ENCODE measurements at places on chromosomes 11 and 22.

DNA sequence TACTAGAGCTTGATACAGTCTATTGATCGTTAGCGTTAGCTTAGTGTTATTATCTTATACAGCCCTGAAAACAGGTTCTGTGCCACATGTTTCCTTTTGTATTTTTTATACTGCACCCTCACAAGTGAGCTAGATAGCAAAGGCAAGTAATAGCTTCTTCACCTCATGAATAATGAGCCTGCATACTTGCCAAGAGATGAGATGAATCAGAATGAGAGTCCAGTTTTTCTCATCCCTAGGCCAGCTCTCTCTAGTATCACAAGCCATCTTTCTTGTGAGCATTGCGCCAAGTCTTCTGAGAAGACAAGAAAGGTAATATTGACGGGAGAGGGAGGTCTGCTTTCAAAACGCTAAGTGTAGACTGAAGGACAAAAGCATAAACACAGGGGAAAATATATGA is 8.7 kb upstream of the CARD18 start:
- DNase-seq: no peak

GRCh38 chr22:45441138-45441537 is 27.6 kb downstream of the RIBC2 start:
- peak; percentile 71 for DNase-seq

DNA sequence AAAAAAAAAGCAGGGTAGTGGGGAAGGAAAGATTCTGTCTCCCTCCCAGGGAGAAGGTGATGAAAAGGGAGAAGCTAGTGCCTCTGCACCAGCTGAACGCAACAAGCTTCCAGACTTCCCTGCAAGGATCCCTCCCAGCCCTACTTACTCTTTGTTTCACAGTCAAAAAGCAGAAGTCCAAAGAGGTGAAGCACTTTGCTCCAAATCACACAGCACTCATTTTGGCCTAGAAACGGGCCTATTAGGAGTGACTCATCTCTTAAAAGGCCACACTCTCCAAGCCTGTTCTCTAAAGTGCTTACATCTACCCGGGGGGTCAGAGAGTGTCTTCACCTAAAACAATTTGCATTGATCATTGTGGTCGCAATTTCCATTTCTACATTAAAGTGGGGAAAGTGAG is 17.7 kb upstream of the GRK3 start:
- DNase-seq: no peak

DNA sequence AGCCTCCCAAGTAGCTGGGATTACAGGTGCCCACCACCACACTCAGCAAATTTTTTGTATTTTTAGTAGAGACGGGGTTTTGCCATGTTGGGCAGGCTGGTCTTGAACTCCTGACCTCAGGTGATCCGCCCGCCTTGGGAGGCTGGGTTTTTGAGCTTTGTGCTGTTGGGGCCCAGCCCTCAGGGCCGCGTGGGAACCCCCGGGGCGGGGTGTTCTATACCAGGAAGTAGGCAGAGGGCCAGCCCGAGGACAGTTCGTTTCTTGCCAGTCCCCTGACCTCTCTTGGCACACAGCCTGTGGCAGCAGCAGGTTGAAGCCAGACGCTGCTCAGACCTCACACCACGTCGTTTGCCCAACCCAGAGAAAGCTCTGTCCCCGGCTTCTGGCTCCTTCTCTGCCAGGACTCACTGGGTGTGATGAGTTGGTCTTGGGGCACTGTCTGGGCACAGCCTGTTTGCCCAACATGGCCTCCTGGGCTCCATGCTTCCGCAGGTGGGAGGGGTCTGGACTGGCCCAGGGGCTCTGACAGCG is 24.9 kb upstream of the CHKA start:
- DNase-seq: peak; percentile 100

DNA sequence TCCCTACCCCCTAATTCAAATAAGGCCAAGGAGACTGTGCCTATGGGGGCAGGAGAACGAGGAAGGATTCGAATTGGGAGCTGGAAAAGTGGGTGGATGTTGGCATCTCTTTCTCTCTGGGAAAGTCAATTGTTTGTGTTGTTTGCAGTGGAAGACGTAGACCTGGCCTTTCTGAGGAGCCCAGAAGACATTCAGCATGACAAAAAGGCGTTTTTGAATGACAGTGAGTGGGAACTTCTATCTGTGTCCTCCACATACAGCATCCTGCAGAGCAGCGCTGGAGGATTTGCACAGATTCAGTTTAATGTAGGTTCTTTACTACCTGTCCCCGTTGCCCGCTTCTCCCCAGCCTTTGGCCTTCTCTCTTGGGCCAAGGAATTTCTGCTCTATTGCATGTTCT is 28.2 kb downstream of the HTR3B start:
- no peak for DNase-seq

DNA sequence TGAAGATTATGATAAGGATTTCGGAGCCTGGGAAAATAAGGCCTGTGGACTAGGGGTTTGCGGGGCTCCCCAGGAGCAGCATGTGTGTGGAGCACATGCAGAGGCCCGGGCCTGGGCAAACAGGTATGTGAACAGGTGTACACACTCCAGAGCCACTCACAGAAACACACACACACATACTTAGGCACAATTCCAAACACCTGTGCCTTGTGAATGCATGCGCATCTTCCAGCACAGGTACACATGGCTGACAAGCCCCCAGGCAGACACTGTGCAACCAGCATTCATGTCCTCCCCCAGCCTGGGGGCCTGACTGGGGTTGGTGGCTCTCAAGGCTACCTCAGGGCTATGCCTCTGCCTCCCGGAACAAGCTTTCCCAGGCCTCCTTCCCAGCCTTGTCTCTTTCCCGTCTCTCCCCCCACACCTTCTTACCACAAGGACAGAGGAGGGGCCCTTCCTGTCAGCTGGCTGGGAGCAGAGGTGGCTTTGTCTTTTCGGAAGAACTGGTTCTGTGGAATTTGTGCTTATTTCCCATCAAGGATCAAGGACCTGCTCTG is 2.6 kb upstream of the P2RY6 start:
- DNase-seq: no peak

- no peak for DNase-seq
These were observed 55.0 kb downstream of the BRD1 start for GRCh38 chr22:49772692-49773091.

DNA sequence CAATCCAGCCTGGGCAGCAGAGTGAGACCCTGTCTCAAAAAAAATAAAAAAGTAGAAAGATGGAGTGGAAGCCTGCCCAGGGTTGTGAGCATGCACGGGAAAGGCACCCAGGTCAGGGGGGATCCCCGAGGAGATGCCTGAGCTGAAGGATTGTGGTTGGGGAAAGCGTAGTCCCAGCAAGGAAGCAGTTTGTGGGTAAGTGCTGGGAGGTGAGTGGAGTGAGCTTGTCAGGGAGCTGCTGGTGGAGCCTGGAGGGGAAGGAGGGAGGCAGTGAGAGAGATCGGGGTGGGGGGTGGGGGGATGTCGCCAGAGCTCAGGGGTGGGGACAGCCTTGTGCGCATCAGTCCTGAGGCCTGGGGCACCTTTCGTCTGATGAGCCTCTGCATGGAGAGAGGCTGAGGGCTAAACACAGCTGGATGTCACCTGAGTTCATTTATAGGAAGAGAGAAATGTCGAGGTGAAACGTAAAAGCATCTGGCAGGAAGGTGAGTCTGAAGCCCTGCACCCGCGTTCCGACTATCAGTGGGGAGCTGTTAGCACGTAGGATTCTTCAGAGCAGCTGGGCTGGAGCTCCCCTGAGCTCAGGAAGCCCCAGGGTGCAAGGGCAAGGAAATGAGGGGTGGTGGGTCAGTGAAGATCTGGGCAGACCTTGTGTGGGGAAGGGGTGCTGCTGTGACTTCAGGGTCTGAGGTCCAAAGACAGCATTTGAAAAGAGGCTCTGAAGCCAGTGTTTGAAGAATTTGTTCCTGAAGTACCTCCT is 10.2 kb downstream of the TMEM121B start:
- no peak for DNase-seq

DNA sequence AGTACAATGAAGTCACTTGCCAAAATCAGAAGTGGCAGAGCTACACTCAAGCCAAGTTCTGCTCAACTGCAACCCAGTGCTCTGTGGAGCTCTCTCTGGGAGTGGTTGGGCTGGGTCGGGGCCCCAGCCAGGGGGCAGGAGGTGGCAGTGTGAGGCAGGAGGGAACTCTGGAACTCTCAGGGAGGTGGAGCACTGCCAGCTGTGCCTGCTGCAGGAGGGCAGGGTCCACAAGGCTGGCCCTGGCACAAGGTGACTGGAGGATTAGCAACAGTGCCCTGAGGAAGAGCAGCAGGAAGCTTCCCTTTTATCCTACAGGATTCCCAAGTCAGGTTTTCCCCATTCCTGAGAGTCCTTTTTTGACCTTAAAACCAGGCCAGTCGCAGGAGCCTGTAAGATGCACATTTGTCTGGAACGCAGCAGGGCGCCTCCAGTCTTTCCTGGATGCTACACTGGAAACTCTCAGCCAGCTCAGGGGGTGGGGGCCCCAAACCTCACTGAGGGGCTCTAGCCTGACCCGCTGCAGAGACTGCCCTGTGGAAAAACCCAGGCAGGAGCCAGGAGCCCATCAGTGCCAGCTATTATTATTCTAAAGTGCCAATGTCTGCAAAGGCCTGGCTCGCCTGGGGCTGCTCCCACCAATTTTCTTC is 31.8 kb downstream of the DKK3 start:
- no peak for DNase-seq

DNA sequence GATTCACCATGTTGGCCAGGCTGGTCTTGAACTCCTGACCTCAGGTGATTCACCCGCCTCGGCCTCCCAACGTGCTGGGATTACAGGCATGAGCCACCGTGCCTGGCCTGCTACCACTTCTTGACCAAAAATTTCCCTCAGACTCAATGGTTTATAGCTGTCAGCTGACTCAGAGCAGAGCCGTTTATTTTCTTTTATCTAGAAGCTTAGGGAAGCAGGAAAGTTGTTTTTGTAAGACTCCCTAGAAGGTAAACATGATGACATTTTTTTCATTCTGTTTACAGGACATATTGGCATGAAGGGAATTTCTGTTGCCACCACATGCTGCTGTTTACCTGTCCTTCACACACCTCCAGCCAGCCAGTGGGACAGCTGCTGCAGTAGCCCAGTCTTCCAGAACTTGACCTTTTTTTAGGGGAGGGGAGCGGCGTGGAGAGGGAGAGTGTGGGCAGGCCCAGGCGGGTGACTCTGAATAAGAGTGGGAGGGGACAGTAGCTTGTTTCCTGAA is 56.1 kb upstream of the PTPRJ start:
- DNase-seq: peak; percentile 95

- no peak for DNase-seq
These were observed 14.0 kb downstream of the CELF1 start for GRCh38 chr11:47538741-47539565.

- DNase-seq: peak; percentile 6
These were observed 310.2 kb downstream of the DLG2 start for GRCh38 chr11:85316967-85317366.

- DNase-seq: no peak
These were observed 26.2 kb upstream of the LIN7C start for GRCh38 chr11:27532652-27533325.

- DNase-seq: no peak
These were observed 159.2 kb downstream of the TRIM29 start for GRCh38 chr11:119978696-119979095.

GRCh38 chr22:24376586-24376985 is 50.8 kb upstream of the ADORA2A start:
- no peak for DNase-seq

DNA sequence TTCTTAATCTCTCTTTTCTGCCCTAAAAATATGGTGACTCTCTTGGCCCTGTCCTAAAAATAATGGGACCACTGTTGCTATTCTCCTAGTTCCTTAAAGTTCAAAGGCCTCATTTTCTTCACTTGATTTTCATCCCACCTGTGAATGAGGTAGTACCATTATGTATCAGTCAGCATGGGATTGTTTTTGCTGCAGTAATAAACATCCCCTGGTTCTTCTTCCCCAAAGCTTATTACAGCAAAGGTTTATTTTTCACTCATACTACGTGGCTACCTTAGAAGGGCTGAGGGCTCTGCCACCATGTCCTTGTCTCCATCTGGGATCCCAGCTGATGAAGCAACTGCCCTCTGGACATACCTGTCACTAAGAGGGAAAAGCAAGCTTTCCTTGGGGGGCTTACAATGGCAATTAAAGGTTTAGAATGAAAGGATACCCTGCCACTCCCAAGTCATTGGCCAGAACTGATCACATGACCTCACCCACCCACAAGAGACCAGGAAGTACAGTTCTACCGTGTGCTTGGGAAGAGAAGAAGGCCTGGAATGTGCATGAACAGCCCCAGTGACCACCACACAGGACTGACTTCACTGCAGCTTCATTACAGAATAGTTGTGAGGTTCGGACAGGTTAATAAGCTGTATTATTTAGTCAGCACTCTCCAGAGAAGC is 7.8 kb downstream of the TTC38 start:
- DNase-seq: no peak

DNA sequence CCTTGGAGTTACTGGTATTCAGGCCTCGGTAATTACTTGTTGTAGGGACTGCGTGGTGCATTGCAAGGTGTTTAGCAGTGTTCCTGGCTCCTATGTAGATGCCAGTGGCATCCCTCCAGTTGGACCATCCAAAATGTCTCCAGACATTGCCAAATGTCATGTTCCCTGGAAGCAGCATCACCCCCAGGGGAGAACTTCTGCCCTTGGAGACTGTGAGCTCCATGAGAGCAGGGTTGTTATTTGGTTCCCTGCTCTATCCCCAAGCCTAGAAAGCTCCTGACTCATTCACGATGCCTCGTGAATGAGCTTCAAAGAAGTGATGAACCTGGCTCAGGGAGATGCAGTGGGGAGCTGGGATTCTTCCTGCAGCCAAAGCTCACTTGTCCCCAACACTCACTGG is 4.8 kb upstream of the CD248 start:
- DNase-seq: no peak

DNA sequence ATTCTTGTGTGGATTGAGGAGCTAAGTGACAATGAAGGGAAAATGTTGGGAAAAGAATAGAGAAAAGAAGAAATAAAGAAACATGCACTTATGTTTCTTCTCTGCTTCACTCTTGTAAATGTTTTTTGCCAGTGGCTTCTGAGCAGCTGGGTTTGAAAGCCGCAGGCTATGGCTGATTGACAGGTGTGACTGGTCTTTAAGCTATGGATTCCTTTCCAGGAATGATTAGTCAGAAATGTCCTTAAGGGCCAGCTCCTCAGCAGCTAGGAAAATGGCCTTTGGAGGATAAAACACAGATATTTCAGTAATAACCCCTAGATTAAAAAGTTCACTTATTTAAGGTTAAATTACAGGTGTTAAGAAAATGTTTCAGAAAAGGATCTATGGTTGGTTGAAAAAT is 6.5 kb upstream of the USP28 start:
- DNase-seq: no peak
